GM04503 (cell line): ENCODE measurements at places on chromosomes 13 and 19.

- no peak for DNase-seq
These were observed 105.0 kb downstream of the MBNL2 start for GRCh38 chr13:97327086-97327485.

DNA sequence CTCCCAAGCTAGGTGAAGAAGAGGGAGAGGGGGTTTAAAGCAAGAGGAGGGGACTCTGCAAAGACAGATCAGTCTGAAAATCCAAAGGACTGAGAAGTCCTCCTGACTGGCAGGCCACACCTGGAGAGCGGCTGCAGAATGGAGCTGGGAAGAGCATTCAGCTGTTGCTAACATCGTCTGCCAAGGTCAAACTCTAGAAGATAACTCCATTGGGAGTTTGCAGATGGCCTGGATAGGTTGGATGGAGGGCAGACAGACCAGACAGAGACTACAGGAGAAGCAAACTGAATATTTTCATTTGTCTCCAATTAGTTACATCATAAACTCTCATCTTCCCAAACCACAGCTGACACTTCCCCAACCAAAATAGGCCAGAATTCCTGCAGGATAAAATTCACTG, 19.9 kb upstream of the SHISA2 start:
- DNase-seq = no peak

DNA sequence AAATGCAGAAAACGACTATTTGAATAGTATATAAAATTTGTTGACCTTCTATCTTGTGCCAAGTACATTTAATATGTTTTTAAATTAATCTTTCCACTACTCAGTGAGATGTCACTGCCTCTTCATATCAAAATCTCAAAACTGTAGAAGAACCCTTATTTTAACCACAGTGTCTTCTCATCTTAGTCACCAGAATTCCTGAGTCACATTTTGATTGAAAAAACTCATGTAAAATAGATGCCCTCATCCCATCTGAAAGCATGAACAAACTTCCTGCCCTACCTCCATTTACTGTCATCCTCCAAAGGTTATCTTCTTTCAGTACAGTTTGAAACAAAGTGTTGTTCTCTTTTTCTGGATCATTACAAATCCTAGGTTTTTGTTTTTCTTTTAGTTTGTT, 1215.4 kb downstream of the PCDH9 start:
- DNase-seq = no peak

DNA sequence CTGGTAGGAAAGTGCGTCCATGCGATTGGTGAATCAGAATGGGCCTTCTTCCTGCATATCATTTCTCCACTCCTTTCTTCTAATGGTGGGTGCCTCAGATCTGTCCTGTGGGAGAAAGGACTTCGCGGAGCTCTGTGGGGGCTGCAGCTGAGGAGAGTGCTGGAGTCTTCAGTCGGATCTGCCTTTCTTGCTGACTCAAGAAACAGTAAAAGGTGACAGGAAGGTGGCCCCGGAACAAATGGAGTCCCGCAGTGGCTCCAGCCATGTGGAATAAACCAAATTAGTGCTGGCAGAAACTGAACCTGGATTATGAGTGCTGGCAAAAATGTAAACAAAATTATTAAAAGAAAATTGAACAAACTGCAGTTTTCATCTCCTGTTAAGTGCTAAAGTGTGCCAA, 15.1 kb upstream of the GAS6 start:
- no peak for DNase-seq

DNA sequence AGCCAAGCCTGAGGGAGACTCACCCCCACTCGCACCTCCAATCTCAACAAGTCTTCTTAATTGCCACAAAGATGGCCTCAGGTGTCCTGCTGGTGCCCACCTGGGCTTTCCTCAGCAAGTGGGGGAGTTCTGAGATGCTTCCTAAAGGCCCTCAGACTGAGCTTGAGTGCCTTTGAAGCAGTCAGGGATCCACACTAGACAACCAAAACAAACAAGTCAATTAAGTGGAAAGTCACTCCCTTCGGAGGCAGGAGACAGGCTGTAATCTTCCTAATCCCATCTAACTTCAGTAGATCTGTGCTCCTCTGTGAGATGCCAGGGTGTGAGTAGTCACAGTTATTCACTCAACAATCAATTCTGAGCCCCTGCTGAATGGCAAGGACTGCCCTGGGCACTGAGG, 68.3 kb upstream of the SERP2 start:
- DNase-seq = no peak

DNA sequence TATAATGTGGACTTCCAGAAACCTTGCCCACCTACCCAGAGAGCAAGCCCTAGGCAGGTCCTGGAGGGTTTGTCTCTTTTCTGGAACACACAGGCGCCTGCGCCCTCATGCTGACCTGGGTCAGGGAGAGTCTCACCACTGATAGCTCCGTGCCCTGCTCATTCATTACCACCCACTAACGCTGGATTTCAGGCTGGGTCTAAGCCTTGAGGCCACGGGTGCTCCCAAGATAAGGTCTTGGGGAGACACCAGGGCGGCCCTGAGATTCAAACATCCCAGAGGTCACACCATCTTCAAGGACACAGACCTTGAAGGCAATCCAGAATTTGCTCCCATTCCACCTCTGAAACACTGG, 5.1 kb downstream of the S1PR2 start:
- no peak for DNase-seq

GRCh38 chr19:5927441-5927821, 13.4 kb downstream of the CAPS start:
- no peak for DNase-seq

GRCh38 chr19:19551853-19552192, 13.8 kb downstream of the CILP2 start:
- no peak for DNase-seq

DNA sequence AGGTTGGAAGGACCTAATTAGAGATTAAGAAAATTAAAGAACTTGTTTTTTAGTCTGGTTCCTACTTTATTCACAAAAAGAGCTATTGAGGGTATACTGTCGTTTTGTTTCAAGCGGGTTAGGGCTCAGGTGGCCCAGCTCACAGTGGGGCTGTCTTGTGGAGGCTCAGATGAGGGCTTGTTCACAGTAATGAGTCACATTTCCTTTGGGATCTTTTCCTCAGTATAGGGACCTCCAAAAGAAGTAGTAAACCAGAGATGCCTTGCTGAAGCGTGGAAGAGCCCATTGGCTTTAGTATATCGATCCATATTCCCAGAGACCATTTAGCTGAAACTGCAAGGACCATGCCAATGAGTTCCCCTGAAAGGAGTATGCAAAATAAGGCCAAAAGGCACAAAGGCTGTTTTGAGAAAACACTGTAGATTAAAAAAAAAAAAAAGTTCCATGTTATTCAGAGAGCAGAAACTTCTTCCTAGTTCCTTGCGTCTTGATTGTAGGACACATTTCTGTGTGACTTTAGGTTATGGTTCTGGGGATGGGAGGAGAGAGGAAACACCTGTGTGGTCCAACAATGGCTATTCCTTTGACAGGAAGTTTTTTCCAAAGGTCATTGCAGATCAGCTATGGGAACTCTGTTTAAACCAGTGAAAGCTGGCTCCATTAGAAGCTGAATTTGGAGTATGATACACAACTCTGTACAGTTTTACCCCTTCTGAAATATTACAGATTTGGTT, 32.8 kb upstream of the GPI start:
- DNase-seq = no peak

GRCh38 chr19:58396691-58397532, 1.5 kb downstream of the RNF225 start:
- no peak for DNase-seq

- DNase-seq = no peak
These were observed 81.5 kb downstream of the ATP11A start for GRCh38 chr13:112771139-112771876.

DNA sequence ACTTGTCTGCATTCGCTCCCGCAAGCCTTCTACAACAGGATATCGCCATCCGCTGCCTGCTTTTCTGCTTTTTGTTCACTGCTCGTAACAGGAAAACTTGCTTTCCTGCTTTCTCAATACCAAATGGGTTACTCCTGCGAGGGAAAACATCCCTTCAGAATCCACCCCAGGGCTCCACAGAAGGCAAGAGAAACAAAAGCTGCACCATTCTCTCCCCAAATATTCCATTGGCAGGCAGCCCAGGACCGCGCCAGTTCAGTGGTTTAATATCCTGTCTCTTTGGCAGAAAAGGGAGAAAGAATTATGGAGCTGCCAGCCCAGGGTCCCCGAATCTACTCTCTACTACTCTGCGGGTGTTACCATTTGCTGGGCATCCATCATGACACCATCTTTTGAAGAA, 84.7 kb upstream of the DOCK9 start:
- DNase-seq = no peak

GRCh38 chr19:43501661-43502418, 2.7 kb downstream of the PHLDB3 start:
- DNase-seq = no peak

DNA sequence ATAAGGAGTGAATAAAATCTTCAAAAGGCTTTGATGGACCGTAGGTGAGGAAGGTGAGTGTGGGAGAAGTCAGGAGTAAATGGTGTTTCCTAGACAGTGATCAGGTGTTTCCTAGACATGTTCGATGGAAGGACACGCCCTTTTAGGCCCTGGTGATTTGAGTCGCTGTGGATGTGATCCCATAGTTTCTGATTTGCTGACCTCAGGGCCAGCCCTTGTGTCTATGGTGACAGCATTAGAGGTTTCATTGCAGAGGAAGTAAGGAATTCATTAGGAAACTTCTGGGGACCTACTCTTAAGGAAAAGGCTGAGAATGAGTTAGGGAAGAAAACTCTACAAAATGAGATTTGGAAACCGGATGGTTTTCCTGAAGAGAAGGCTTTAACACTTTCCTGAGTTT, 31.5 kb upstream of the RNF113B start:
- no peak for DNase-seq

DNA sequence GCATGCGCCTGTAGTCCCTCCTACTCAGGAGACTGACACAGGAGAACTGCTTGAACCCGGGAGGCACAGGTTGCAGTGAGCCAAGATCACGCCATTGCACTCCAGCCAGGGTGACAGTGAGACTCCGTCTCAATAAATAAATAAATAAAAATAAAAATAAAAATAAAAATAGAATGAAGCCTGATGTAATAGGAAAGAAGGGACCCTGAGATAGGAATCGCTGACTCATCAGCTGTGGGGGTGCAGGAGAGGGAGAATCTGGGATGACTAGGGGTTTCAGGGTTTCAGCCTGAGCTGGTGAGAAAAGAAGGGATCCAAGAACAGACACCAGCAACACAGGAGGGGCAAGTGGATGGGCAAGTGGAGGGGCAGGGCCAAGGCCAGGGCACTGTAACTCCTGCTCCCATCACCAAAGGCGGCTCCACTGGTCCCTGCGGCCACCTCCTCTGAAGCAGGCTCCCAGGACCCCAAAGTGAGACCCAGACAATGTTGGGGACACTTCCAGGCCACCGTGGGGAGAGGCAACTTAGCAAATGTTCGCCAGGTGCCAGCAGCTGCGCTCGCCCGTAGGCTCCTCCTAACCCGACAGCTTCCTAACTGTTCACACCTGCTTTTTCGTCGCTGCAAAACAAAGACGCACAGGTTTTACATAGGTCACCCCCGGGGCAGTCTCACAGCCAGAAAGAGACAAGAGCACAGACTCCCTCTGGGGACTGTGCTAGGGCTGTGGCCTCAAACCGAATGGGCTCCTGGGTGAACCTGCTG, 1.2 kb downstream of the HAUS8 start:
- DNase-seq = no peak

- DNase-seq = no peak
These were observed 825 bp downstream of the ZNF776 start for GRCh38 chr19:57747472-57747807.

DNA sequence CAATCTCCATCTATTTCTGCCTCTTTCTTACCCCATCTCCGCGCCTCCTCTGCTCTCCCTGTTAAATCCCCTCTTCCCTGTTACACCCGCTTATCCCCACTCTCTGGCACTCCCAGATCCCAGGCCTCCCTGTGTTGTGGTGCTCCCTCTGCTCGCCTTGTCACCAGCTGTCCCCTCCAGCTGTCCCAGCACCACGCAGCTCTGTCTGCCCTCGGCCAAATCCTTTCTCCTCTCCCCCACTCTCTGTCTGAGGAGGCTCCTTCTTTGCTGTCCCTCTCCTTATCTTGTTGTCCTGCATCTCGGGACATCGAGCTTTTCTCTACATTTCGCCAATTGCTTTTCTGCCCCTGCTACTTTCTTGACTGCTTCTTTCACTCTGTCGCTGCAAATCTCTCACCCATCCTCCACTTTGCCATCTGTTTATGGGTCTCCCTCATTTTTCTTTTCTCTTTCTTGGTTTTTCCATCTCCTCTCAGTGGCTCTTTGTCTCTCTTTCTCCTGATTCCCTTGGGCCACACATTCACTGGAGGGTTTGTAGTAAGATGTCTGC, 941 bp downstream of the ZNF160 start:
- no peak for DNase-seq

- no peak for DNase-seq
These were observed 617.2 kb downstream of the SLITRK5 start for GRCh38 chr13:88288326-88288725.

DNA sequence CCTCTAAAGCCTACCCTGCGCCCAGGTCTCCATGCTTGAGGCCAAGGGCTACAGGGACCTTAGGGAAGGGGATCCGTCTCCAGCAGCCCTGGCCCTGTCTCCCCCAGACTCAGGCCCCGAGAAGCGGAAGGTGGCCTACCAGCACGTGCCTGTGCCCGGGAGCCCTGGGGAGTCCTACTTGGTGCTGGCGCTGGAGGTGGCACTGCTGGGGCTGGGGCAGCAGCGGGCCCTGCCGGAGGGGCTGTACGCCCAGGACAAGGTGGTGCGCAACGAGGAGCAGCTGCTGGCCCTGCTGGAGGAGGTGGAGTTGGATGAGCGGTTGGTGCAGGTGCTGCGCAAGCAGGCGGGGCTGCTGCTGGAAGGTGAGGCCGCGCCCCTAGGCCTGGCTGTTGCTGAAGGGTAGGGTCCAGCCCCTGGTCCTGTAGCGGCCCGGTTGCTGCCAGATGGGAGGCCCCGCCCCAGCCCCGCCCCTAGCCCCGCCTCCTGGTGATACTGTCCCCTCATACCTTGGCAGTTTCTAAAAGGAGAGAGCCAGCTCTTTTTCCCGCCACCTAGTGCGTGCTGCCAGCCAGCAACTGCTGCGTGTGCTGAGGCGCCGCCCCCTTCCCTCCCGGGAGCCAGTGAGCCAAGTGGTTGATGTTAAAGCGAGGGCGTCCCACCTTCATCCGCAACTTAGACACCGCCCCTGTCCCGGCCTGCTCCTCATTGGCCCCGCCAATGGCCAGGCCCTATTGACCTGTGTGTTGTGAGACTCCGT, 22.6 kb downstream of the ZSWIM4 start:
- no peak for DNase-seq

DNA sequence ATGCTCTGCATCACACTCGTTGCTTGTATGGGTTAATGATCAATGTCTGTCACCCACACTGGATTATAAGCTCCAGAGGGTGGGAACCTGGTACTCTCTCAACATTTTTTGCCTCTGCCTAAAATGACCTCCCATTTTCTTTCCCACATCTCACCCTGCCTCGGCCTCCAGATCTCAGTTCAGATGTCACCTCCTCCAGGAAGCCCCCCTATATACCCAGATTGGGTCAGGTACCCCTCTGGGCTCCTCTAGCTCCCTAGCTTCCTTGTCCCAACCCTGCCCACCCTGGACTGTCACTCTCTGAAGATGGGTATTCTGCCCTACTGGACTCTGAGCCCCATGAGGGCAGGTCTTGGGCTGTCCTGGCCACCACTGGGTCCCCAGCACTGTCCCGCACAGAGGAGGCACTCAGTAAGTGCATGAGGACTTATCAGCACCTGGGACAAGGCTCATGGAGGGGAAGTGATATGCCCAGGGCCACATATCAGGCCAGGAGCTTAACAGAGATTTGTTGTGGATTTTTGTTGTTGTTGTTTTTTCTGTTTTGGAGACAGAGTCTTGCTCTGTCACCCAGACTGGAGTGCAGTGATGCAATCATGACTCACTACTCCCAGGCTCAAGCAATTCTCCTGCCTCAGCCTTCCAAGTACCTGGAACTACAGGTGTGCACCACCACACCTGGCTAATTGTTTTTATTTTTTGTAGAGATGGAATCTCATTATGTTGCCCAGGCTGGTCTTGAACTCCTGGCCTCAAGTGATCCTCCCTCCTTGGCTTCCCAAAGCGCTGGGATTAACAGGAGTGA, 23.8 kb downstream of the PRKD2 start:
- no peak for DNase-seq
